Activated B cell treated with CpG ODN at 0.5 μM for 24 hours (primary cell): ENCODE measurements at places on chromosomes 16 and 17. TPM values are rescaled to one million over a fixed set of nuclear protein-coding genes. Genes with fewer than 3 reads are reported as not detected.

GRCh38 chr17:83028851-83029250 is 50.6 kb upstream of the METRNL start:
- no peak for DNase-seq

DNA sequence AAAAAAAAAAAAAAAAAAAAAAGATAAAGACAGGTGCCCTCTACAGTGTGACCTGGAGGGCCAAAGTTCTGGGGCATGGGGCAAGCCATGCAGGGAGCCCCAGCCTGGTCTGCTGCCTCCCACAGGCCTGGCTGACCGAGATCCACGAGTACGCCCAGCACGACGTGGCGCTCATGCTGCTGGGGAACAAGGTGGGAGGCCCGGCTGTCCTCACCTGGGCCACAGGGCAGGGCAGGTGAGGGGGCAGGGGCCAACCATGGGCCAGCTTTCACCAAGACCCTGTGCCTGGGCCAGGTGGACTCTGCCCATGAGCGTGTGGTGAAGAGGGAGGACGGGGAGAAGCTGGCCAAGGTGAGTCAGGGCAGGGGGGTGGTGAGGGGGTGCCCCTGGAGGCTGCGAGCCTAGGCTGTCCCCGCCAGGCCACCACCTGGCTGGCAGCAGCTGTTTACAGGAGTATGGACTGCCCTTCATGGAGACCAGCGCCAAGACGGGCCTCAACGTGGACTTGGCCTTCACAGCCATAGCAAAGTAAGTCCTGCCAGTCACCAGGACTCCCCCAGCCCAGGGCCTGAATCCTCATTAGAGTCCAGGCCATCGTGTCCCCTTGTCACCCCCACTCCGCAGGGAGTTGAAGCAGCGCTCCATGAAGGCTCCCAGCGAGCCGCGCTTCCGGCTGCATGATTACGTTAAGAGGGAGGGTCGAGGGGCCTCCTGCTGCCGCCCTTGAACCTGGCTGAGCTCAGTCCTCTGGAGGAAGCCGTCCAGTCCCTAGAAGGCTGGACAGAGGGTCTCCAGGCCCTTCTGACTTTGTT is 2.7 kb upstream of the TRAF7 start:
- no peak for DNase-seq

Gene KIF2B
- total RNA-seq: not detected in 2 replicates

Gene NEK8
- total RNA-seq: 24.8 and 29.7 TPM in 2 replicates

Gene FOXL1
- not detected in 2 replicates for total RNA-seq
